AML-193 (cell line): ENCODE measurements at places on chromosomes 2 and 18.

GRCh38 chr18:32078845-32079244, 12.8 kb upstream of the RNF138 start:
- DNase-seq = no peak

DNA sequence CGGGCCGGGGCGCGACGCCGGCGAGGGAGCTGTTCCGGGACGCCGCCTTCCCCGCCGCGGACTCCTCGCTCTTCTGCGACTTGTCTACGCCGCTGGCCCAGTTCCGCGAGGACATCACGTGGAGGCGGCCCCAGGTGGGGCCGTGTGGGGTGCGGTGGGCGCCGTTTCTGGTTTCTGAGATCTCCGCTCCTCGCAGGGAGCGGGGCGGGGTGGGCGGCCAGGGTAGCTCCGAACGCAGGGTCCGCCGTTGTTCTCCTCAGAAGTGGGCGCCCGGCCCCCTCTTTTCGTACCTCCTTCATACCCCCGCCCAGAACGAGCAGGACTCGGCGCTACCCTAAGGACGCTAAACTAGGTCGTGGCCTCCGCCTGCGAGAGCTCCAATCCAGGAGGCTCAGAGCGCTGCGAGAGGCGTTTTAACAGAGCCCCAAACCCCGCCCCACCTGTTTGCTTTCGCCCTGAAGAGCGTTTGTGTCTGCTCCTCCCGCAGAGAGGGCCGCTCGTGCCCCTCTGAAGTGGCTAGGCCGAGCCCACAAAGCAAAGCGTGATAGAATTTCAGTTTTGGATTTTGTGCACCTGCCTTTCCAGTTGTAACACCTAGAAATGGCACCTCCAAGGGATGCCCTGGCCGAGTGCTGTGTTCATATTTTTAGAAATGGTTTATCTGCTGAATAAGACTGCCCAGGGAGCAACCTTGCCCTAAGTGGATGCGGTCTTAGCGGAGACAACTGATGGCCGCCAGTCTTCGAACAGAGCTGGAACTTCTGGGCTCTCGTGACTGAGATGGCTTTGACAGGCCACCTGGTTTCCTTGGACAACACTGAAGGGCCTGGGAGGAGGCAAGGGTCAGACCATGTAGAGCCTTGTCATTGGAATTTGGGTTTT, 626 bp downstream of the CAPN10 start:
- peak; percentile 12 for DNase-seq

DNA sequence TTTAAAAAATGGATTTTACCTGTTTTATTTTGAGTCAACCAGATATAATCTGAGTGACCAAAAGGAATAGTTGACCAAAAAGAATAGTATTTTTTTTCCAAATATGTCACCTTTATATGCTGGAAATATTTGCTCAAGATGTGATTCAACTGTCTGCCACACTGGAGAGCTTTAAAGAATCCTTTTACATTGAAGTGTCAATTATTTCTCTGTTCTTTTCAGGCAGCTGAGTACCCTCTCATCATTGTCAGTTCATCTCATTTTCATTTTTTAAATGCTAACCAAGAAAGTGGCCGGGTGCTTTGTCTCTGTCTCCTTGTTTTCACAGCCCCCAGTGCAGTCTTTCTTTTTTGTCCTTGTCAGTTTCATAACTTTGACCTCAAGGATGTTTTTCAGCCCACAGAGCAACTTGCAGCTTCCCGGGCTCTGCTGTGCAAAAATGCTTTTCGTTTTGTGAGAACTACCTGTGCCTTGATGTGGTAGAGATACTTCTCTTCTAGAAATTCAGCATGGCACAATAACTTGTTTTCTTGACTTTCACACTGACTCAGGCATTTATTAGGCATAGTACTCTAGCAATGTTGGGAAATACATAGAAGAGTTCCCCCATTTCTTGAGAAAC, 23.4 kb upstream of the CERS6 start:
- DNase-seq = no peak

- no peak for DNase-seq
Observed at GRCh38 chr18:45688833-45689232, 35.1 kb upstream of the SLC14A1 start.

DNA sequence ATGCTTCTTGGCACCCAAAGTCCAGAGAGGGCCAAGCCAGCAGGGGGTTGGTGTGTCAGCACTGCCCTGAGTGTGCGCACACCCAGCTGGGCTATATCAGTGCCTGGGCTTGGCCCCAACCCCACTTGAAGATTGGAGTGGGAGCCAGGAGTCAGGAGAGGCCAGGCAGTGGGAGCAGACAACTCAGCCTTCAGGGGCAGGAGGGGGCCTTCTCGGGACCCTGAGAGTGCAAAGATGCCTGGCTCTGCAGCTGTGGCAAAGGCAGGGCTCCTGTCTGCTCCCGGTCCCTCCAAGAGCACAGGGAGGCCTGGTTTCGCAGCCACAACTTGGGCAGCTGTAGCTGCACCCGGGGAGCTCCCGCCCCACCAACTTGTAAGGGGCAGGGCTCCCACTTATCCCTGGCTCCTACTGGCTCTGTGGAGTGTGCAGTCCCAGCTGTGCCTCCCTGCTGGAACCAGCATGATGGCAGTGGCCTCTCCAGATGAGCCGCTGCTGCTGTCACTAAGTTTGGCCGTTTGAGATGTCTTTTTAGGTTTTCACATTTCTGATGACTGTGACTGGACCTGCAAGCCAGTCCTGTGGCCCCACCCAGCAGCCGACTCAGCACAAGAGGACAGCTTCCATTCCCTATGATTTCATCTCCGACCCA, 148.8 kb upstream of the HS6ST1 start:
- DNase-seq = no peak

GRCh38 chr2:180625006-180625844, 355.2 kb upstream of the UBE2E3 start:
- no peak for DNase-seq

- DNase-seq = no peak
Observed at GRCh38 chr2:112183327-112184025, 45.3 kb downstream of the FBLN7 start.

DNA sequence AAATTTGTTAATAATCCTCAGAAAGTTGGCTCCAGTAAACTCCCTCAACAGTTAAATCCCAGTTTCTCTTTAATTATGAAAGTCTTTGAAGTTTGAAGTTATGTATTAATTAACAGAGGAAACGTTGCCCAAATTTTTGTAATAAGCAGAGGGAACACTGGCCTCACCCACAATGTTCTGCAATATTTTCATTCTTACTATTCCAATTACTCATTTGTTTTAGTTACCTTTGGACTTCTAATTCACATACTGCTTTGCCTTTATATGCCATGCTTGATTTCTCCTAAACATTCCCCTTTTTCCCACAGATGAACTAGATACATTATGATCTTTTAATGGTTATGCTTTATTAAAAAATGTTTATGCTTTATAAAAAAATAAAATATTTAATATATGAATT, 61.3 kb downstream of the RELCH start:
- DNase-seq = no peak

DNA sequence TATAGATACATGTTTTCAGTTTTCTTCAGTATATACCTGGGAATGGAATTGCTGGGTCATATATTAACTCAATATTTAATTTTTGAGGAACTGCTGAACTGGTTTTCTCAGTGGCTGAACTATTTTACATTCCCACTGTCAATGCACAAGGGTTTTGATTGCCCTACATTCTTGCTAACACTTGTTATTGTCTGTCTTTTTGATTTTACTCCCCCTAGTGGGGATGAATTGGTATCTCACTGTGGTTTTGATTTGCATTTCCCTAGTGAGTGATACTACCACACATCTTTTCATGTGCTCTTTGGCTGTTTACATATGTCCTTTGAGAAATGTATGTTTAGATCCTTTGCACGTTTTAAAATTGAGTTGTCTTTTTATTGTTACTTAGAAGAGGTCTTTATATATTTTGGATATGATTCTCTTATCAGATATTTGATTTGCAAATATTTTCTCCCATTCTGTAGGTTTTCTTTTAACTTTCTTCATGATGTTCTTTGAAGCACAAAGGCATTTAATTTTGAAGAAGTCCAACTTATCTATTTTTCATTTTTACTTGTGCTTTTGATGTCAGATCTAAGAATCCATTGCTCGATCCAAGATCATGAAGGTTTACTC, 36.2 kb downstream of the ASB1 start:
- DNase-seq = peak; percentile 72

DNA sequence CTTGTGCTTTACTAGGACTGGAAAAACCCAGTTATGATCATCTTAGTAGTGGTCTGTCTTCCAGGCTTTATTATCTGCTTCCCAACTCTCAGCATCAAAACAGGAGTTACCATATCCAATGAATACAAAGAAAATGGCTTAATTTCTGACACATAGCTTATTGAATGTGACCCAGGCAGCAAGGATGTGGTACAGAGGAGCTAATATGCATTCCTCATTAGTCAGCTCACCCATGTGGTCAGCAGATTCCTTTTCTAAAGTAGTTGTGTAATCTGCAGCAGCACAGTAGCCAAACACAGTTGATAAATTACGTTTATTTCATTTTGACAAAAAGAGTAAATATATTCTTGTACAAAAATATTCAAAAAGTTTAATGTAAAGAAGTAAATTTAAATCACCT, 43.6 kb downstream of the TSPYL6 start:
- peak; percentile 10 for DNase-seq

DNA sequence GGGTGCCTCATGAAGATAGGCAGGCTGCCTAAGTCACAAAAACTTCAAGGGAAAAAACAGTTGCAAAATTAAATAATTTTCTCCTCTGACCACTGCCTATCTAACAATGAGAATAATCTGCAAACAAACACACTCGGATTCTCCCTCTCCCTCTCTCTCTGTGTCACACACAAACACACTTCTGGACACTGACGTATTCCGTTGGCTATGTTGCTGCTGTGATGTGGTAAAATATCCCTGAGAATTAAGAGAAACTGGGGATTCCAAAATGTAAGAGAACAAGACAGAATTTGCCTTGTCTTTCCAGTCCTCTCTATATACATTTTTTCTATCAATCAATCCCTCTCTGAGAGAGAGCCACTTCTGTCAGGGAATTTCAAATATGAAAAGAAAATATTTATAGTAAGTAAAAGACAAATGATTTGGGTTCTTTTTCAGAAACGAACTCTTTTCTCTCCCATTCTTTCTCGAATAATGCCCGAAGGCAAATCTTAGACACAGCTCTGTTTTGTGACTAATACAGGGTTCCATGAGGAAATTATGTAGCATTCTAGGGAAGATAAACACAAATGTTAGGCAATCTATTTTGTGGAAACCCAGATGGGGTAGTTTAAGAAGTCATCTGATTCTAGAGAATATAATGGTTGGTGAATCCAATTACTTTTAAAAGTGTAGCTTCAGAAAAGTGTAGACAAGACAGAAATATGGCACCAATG, 310.3 kb upstream of the CYP26B1 start:
- DNase-seq = no peak

GRCh38 chr2:223300326-223300725, 248.3 kb downstream of the KCNE4 start:
- DNase-seq = no peak

GRCh38 chr2:240426845-240427721, 8.4 kb upstream of the GPC1 start:
- DNase-seq = no peak

- DNase-seq = no peak
Observed at GRCh38 chr2:45337481-45337880, 273.6 kb downstream of the SRBD1 start.

DNA sequence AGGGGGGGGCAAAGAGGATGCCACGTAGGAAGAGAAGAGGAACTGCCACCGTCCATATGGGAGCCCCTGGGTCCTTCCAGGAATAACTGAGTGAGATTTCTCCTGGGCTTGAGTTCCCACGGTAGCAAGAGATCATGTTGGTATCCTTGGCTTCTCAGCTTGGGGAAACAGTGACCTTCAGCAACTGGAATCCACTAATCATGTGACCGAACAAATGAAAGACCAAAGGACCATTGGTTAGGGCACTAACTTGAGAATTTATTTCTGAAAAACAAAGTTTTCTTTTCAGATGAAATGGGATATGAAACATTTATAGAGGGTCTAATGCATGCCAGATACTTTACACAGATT, 259.4 kb upstream of the ID2 start:
- no peak for DNase-seq

DNA sequence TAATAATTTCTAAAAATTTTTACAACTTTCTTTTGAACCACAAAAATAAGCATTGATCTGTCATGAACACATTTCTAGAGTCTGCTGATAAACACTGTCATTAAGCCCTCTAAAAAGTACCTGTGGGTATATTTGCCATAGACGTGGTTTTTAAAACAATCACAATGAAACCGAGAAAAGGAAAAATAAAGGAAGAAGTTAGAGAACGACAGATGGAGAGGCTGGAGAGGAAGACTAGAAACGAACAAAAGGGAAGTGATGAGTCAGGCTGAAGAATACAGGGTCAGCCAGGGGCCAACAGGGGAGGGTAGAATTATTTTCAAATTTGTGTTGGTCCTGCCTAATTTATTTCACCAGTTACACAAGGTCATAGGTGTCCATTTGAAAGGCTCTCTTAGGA, 62.0 kb downstream of the MYL12B start:
- DNase-seq = peak; percentile 52

DNA sequence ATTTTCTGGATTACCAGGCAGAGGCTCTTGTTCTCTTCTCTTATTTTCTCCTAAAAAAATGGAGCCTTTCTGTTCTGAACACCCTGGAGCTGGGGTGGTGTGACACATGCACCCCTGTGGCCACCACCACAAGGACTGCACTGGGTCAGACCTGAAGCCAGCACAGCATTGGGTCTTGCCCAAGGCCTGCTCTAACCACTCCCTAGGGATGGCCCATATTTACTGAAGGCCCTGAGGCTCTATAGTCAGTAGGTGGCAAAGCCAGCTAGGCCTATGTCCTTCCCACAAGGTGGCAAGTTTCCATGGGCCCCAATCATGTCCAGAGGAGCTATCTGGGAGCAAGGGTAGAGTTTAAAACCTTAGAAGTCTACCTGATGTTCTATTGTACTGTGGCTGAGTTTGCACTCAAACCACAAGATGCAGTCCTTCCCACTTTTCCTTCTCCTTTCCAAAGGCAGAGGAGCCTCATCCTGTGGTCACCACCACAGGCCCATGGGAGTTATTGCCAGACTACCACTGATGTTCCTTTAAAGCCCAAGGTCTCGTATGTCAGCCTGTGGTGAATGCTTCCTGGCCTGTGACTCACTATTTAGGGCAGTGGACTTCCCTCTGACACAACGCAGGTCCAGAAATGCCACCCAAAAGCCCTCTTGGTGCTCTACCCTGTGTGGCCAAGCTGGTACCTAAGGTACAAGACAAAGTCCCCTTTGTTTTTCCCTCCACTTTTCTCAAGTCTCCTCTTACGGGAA, 15.0 kb upstream of the FMNL2 start:
- DNase-seq = no peak

DNA sequence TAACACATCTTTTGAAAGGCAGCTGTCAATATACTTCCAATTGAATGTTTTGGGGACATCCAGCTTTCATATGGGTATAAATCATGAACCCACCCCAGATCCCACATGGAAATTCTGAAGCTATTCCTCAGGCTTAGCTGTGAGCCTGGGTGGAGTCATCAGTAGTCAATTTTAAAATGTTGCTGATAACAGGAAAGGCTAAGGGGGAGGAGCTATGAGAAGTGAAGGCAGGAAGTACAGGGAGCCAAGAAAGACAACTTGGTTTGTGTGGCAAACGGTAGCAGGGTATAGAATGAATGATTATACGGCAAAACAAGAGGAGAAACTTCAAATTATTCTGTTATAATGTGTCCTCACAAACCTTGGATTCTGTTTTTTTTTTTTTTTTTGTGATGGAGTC, 108.6 kb downstream of the QPCT start:
- DNase-seq = no peak
